Activated T-cell treated with anti-CD3 and anti-CD28 coated beads for 4 hours (primary cell): ENCODE measurements at places on chromosomes 11 and 22.

- DNase-seq = no peak
Observed at GRCh38 chr22:49099496-49100124, 728.1 kb downstream of the BRD1 start.

- no peak for DNase-seq
Observed at GRCh38 chr11:15969281-15969680, 387.1 kb downstream of the SOX6 start.

DNA sequence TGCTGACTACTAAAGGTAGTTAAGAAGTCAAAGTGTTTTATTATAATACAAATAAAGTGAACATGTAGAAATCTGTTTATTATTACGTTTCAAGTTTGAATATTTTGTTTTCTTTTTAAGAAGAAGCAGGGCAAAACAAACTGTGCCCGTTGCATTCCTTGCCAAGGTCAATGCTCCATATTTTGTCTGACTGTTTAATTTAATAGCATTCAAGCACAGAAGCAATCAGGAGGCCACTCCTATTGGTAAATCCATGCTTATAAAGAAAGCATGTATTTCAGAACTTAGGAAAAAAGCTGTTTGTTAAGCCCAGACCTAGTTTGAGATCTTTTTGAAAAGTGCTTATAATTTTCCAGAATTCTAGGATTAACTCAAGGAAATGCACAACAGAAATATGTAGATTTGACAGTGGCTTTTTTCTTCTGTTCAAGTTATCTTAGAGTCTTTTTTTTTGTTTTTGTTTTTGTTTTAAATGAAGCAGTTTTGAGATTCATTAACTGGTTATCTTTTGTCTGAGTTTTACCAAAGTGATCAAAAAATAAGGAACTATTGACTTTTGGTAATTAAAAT, 51.7 kb downstream of the ARHGAP42 start:
- DNase-seq = no peak

DNA sequence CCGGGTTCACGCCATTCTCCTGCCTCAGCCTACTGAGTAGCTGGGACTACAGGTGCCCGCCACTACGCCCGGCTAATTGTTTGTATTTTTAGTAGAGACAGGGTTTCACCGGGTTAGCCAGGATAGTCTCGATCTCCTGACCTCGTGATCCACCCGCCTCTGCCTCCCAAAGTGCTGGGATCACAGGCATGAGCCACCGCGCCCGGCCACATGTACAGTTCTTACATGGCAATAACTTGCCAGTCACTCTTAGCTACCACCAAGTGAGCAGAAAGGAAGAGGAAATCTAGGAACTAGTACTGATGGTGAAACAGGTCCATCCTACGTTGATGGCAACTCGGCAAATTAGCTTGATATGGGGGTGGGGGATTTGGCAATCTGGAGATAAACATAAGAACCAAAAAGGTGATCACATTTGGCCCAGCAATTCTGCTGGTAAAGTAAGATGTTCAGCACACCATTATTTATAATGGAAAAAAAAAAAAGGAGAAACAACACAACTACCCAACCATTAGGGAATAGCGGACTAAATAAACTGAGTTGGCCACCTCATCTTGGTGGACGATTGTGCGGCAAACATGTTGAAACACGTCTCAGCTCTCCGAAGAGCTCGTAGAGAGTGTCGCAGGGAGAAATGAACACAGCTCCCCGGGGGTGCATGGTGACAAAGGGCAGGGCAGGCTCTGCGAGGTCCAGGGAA, 5.3 kb downstream of the NLRP6 start:
- no peak for DNase-seq

DNA sequence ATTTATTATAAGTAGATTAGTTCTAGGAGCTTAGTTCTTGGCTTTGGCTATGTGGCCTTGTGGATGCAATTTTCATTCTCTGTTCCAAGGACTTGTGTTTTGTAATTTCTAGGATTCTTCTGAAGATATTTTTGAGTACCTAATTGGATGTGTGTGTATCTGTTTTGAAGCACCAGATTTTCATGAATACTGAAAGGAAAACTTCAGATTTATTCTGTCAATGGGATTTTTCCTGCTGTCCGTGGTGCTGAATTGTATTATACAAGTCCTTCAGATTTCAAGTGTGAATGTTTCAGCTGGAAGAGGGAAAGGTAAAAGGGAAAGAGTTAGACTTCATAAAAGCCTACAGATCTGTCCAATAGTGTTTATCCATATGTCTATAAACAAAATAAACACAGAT, 18.2 kb upstream of the SYN3 start:
- no peak for DNase-seq
